Stimulated activated CD4-positive, alpha-beta T cell treated with anti-CD3 and anti-CD28 coated beads, Interleukin-4, amount 100 ng/mL, for 24 hours (primary cell): ENCODE measurements at places on chromosomes 1 and 21.
A peak's percentile ranks its signal among the peaks of the same experiment; 100 is the strongest.

GRCh38 chr1:149977345-149977744 is 33.2 kb downstream of the OTUD7B start:
- no peak for DNase-seq

GRCh38 chr1:245217853-245218608 is 63.2 kb downstream of the KIF26B start:
- no peak for DNase-seq

DNA sequence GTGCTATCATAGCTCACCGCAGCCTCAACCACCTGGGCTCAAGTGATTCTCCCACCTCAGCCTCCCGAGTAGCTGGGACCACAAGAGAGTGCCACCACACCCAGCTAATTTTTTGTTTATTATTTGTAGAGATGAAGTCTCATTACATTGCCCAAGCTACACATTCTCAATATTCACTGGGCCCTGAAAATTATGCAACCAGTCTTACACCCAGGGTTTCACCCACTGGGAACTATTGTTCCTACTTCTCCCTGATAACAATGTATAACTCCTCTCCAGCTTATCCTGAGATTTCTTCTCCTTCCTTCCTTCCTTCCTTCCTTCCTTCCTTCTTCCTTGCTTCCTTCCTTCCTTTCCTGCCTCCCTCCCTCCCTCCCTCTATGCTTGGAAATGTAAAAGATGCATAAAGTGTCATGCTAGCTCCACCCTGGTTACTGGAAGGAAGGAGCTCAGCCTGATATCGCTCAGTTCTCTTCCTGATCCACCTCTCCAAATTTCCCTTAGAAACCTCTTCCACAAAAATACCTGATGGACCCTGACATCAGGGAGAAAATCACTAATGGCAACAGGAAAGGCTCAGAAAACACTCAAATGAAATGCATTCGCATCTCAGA is 11.2 kb upstream of the VSIG8 start:
- DNase-seq: no peak

DNA sequence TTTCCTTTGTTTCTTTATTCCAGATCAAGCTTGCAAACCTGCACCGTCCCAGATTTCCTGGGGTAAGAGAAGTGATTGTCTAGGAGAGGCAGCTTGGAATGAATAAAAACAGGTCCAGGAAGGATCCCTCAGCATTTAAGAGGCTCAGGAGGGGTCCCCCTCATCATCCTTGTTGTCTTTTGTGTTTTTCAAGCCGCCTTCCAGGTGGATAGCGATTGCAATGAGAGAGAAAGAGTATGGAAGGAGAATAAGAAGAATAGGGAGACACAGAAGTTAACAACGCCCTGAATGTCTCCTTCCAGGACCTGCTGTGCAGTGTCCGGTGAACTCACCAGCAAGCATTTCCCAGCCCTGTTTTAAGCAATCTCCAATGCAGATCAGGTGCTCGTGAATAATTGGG is 8.5 kb downstream of the ERG start:
- DNase-seq: no peak

DNA sequence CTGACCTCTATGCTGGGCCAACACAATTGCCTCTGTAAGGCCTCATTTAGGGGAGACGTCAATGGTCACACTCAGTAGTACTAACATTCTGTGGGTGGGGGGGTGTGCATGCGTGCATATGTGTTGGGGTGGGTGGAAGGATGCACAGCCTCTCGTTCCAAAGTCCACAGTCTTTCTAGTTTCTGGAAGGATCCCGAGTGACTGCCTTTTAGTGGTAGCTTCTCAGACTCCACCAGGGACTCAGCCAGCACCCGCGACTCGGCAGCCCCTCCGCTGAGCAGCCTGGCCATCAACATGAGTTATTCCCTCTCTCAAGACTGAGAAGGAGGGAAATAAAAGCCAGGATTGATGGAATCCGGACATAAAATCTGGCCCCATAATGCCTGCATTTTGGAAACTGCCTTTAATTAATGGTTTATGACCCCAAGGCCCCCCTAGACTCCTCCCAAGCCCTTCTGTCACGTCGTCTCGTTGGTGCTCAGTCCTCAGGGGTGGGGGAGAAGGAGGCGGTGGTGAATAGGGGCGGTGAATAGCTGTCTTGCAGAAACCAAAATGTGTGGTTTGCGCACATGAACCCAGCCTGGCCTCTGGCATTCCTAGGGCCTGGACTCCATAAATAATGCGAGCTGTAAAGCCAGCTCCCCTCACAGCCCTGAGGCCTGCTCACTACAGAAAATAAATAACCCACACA is 65.1 kb upstream of the TMEM51 start:
- no peak for DNase-seq

DNA sequence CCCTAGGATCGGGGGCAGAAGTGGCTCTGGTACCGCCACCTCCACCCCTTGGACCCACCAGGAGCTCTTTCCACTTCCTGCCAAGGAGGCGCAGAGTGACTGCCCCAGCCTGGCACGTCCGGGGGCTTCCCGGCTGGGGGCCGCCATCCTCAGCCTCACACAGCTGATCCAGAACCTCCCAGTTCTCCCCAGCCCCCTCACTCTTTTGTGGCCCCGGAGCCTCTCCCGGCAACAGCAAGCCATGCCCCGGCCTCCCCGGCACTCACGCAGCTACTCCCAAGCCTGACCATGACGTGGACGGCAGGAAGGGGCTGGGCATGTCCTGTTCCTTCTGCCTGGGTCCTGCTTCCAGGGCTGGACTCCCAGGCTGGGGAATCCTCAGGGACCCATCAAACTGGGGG is 17.1 kb downstream of the TP73 start:
- no peak for DNase-seq

- DNase-seq: no peak
These were observed 37.4 kb downstream of the VANGL1 start for GRCh38 chr1:115679141-115679611.

- no peak for DNase-seq
These were observed 32.8 kb upstream of the ECE1 start for GRCh38 chr1:21323091-21323490.

GRCh38 chr1:167105271-167106118 is 11.6 kb downstream of the STYXL2 start:
- DNase-seq: no peak

DNA sequence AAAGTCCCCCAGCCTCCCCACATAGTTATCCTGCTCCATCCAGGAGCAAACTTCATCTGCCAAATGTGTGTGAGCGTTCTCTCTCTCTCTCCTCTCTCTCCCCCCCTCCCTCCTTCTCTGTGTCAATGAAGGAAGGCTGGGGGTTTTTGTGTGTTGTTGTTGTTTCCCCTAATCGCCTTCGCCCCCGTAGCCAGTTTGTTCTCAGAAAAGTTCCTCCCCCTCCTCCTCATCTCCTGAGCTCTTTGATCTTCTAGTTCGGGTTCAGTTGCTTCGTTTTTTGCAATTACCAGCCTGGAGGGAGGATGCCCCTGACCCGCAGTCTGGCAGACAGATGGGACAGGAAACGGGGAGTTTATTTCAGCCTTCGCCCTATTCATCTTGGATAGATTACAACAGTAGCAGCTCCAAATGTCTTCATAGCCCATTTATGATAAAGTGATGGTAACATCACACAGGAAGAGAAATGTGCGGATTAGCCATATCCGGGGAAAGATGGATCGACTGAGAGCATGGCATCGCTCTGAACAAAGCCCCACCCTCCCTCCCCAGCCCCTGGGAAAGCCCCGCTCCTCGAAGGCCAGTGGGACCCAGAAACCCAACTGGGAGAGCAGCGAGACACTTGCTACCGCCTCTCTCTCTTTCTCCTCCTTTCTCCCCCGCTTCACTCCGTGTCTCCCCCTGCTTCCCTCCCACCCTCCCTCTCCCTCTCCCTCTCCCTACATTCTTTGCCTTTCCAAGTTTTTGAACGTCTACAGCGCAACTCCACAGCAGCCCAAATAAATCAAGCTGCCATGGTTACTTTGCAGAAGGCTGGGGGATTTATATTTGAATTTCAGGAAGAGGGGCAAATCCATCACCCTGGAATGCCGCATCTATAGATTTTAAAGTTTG is 139.7 kb upstream of the ARHGEF16 start:
- DNase-seq: no peak

DNA sequence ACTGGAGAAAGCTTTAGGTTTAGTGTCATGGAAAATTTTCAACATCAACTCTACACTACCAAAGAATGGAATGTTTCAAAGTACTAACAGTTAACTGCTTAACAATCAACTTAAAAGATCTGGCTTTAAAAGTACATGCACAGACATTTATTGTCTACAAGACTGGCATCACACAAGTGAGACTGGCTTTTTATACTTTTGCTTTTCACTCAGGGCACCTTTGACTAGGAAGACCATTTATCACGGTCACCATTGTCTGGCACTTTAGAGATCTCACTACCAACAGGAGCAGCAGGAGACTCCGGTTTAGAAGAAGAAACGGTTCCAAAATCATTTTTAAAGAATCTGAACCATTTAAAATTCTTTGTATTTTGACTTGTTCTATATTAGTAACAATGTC is 812.3 kb downstream of the ADGRL2 start:
- DNase-seq: no peak

- no peak for DNase-seq
These were observed 121.6 kb downstream of the NTMT2 start for GRCh38 chr1:170267317-170267716.

GRCh38 chr1:54782156-54782555 is 17.8 kb upstream of the PARS2 start:
- DNase-seq: no peak

GRCh38 chr1:66503841-66504470 is 30.0 kb upstream of the SGIP1 start:
- peak; percentile 35 for DNase-seq

- DNase-seq: no peak
These were observed 104.4 kb downstream of the GALNT2 start for GRCh38 chr1:230171356-230172015.
